ENCODE measurements at places on chromosomes 2 and 18.

GRCh38 chr18:44178476-44178875 is 502.2 kb upstream of the SETBP1 start:
- no peak for DNase-seq

DNA sequence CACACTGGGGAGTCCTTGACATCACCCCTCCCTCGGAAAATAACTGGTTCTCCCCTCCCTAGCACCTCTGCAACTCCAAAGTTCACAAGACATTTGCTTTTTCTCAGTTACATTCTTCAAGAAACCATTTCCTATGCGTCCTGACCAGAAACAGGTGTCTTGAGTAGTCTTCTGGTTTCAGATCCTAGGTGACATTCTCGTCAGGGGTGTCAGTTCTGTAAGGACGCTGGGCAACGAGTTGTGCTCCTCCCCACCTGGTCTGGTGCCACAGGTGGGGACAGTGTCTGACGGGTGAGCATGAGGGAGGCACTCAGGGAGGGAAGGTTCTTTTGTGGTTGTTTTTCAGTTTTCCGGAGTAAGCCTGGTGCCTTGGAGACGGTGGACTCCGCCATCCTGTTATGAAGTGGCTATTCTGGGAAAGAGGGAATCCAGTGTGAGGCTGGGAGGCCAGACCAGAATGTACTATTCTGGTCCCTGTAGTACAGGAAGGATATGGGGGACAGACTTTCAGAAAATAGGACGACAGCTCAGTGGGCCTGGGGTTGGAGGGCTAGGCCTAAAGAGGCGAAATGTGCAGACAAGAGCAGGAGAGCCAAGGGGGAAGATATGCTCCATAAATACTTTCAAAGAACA is 50.6 kb downstream of the EPAS1 start:
- no peak for DNase-seq

DNA sequence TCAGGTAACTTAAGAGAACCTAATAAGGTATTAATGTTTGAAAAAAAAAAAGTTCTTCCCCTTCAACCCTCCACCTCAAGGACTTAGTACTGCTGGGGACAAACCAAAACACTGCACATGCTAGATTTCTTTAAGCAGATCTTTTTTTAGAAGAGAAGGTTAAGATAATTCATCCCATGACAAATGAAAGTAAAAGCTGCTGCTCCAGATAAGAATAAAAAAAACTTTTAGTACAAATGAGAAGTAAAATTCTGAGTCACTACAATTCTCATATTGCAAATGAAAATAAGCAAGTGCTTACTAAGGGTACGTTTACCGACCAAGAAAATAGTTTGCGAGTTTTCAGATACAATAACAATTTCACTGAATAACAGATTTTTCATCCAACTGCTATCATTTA is 8.9 kb downstream of the STAM2 start:
- no peak for DNase-seq

GRCh38 chr2:31413025-31413424 is 1.5 kb downstream of the XDH start:
- DNase-seq: no peak

DNA sequence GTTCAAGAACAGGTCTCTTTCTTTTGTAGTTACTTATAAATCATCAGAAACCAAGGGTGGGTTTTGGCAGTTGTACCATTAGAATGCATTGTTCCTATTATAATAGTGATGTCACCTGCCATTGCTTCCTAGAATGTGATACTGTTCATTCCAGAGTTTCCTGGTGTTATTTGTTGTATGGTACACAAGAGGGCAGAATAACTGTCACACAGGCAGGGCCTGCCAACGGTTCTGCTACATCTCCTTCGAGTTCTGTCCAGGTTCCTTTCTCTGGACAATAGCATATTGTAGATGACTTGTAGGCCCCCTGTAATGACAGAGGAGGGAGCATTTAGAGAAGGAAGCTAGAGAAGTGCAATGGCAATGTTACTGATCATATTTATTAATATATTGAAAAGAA is 98.3 kb downstream of the KLHL14 start:
- DNase-seq: no peak

DNA sequence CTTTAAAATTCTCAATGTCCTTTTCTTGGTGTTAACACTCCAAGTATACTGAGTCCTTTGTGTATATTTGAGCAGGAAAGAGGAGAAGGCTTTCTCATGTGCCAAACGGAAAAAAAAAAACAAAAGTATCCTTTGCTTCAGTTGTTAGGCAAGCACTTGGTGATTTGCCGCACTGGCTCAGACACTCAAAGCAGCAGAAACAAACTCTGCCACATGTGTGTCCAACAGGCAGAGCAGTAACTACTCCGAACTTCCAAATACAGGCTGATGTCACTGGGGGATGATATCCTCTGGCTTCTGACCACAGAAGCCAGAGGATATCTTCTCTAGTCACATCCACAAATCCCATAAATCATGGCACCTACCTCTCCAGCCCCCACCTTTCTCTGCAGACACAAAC is 108.0 kb upstream of the SALL3 start:
- no peak for DNase-seq

DNA sequence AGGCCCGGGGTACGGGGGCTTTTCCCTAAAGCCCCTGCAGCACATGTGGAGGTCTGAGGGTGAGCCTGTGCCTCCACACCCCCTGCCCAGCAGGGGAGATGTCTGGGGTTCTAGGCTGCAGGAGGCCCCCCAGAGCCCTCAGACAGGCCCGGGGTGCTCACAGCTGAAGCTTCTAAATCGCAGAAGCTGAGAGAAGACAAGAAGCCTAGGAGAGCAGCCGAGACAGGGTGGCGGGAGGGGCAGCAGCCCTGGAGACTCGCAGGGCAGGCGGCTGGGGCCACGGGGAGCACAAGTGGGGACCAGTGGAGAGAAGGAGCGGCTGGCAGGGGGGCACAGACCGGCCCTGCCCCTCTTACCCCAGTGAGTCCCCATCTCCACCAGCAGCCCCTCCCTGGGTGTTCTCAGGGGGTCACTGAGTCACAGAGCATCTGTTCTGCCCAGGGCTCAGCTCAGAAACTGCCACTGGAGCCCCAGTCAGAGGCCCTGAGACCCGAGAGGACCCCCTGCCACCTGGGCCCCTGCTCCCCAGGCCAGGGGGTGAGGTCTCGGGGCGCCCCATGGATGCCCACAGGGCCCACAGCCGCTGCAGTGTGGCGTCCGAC is 26.1 kb downstream of the GPC1 start:
- DNase-seq: no peak

DNA sequence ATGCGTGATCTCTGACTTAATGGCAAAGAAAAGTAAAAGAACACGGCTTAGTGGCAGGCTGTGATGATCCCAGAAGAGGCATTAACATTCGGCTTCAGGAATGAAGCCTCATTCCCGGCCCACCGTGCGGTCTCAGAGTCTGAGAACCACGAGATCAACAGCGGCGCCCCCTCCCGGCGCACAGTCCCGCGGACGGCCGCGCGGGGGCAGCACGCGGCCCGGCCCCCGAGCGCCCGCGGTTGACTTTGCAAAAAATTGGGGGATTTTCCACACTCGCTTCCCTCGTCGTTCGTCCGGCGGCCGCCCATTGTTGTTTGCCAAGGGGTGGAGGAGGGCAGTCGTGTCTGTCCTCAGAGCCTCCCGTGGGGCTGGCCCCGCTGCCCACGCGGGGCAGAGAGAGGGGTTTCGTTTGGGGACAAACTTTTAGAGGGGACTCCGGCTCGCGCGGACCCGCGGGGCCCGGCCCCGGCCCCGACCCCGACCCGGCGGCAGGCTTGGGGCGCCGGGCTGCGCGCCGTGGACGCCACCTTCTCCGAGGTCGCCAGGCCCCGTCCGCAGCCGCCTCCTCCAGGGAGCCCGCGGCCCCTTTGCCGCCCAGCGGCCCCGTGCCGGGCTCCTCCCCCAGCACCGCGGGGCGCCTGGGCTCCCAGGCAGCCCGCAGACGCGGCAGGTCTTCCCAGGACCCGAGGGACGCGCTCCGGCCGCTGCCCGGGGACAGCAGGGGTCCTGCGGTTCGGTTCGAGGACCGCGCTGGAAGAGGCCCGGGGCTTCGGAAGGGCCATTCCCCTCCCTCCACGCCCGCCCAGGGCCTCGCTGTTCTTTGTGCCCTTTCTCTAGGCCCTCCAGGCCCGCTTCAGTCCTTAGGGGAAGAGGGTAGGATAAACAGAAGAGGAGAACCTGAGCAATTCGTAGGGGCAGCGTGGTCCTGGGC is 3.4 kb upstream of the HS6ST1 start:
- DNase-seq: peak; percentile 64

DNA sequence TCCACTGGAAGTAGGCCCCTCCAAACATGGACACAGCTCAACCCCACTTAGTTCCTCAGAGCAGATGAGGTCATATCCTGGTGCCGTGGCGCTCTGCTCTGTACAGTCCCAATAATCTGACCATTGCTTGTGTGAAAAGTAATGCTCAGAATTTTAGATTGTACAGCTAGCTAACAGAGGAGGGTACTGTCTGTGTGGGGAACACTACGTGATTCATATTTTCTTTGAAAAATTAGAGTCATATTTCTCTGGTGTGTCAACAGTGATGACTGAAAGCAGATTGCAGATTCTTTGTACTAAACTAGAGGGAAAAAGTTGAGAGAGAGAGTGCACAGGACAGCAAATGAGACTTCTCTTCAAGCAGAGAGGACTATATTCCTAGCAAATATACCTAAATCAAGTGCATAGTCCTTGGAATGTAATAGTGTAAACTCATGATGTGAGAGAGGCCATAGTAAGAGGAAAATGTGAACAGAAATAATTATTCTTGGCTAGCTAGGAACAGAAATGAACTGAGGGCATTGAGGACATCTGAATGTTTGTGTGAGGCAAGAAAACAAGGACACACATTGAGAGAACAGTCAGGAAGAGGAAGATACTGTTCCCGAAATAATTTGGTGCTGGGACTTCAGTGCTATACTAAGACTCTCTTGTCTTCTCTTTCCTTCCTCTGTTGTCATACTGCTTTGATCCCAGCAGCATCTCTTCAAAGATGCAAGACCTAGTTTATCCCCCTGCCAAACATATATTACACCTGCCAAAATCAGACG is 157.0 kb upstream of the RND3 start:
- DNase-seq: no peak

- DNase-seq: no peak
These were observed 45.7 kb downstream of the VAPA start for GRCh38 chr18:9959564-9959963.

GRCh38 chr2:127196549-127196948 is 23.6 kb downstream of the CYP27C1 start:
- no peak for DNase-seq

GRCh38 chr2:112542984-112543661 is 858 bp downstream of the POLR1B start:
- no peak for DNase-seq

DNA sequence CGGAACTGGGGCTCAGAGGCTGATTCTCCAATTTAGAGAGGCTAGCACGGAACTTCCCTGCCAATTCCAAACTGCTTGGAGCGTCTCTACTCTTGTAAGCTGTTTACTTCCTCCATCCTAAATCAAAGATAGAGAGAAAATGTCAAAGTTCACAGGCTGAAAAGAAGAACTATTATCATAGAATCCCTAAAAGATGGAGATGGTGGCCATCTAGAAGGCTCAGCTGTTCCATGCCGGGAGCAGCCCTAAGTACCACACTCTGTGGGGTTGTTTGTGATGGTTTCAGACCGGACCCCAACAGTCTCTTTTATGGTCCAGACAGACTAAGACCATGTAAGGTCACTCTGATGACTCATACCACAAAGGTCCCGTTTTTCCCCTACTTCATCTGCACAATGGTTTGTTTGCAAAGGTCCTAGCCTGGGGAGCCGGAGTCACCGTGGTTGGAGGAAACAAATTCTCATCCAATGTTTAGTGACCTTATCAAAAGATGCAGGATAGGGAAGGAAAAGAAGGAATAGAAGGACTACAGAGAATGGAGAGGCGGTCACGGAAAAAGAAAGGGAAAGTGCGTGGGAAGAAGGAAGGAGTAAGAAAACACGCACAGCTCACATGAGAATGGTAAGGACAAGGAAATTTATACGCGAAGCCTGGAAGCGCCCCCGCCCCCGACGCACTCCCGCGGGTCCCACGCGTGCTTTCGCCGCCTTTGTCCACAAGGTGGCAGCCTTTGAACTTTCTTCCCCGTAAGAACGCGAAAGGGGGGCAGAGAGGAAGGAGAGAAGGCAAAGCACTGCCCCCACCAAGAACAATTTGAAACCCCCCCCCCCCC is 453 bp upstream of the ANTXR1 start:
- peak; percentile 68 for DNase-seq

GRCh38 chr2:235139956-235140800 is 188.4 kb downstream of the SH3BP4 start:
- DNase-seq: no peak

DNA sequence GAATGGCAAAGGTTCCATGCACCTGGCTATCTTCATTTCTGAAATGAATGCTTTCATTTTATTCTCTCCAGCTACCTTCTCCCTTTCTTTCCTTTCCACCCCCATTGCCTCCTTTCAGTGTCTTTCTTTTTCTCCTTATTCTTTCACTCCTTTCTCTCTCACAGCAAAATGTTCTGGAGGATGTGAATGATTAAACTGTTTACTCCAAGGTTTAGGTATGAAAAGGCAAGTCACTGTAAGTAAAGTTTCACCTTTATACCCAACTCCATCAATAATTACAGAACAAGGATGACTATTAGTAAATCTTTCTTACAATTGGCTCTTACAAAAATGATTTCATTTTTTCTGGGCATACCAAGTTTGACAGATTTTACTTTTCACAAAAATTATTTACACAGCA is 4.3 kb downstream of the PAX8 start:
- no peak for DNase-seq

DNA sequence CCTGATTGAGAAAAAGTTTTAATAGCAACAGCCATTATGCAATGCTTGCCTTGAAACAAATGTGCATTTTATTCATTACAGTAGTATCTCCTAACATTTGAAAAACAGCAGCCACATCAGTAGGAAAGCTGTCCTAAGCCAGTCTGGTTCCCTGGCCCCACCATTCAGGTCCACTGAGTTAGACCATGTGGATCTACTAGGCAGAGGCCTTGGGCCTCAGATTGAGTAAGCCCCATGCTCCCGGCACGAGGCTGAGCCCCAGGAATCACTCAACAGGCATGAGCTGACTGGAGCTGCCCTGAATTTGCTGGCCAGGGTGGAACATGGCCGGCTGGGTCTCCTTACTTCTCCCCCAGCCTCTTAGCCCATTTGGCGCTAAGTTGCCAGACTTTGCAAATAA is 103.4 kb downstream of the ZFP36L2 start:
- DNase-seq: no peak

GRCh38 chr2:96556441-96557330 is 20.1 kb downstream of the ARID5A start:
- no peak for DNase-seq

GRCh38 chr2:200634231-200634964 is 48.6 kb downstream of the AOX1 start:
- no peak for DNase-seq

- DNase-seq: no peak
These were observed 33.2 kb downstream of the HS6ST1 start for GRCh38 chr2:128285329-128285931.

GRCh38 chr2:232376713-232377112 is 1.8 kb upstream of the ALPP start:
- no peak for DNase-seq

GRCh38 chr2:171702781-171703556 is 15.7 kb downstream of the DYNC1I2 start:
- no peak for DNase-seq

- no peak for DNase-seq
These were observed 17.2 kb upstream of the GPC1 start for GRCh38 chr2:240418311-240418710.

Measured in NCI-H1436 (cell line).